ENCODE measurements at places on chromosomes 16 and 17.

DNA sequence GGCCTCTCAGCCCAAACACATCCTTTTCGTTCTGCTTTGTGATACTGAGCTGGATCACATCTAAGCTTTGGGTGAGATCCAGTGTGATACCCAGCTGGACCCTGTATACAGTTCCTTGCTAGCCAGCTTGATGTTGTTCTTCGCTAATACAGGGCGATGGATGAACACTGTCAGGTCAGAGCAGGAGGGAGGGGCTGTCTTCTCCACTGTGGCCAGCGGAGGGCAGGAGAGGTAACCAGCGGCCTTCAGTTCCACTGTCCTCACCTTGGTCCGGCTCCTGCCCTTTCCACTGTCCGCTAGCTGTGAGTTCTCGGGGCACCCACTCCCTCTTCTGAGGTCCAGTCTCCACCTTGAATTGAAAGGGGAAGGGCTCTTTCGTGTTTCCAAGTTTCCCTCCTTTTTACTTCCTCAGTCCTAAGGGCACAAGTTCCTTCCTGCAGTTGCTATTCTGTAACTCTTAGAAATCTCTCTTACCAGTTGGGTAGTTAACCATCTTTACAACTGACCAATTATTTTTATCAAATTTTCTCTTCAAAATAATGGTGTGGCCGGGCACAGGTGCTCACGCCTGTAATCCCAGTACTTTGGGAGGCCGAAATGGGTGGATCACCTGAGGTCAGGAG is 3.0 kb upstream of the ZNF213 start:
- DNase-seq = peak; percentile 68

DNA sequence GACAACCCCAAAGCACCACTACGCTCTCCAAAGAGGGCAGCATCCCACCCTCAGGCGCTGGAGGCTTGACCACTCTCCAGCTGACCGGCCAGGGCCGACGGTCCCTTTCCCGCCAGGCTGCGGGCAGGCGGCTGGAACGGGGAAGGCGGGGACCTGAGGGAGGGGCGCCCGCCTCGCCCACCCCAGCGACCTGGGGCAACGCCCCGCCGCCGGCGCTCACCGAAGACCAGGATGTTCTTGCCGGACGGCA is 431 bp downstream of the DYNC1LI2 start:
- peak; percentile 82 for DNase-seq

- no peak for DNase-seq
Measured at GRCh38 chr16:22694887-22695382, 119.0 kb upstream of the HS3ST2 start.

DNA sequence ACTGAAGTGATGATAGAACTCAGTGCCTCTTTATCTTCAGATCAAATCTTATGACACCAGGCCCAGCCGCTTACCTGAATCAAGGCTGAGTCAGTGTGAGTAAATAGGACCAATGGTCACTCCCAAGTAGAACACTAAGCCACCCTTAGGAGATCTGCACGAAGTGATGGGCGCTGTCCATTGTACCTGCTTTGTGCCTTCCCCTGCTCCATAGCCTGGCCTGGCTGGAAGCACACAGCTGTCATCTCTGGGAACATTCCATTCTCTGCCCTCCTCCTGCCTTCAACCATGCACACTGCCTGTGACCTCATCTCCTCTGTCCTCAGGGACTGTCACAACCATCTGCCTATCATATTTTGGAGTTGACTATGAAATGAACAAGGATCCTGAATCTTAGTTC is 279.5 kb upstream of the ASIC2 start:
- no peak for DNase-seq

GRCh38 chr17:21079196-21079595 is 36.4 kb upstream of the USP22 start:
- DNase-seq = no peak

GRCh38 chr17:38958326-38958725 is 8.9 kb downstream of the FBXO47 start:
- DNase-seq = no peak

DNA sequence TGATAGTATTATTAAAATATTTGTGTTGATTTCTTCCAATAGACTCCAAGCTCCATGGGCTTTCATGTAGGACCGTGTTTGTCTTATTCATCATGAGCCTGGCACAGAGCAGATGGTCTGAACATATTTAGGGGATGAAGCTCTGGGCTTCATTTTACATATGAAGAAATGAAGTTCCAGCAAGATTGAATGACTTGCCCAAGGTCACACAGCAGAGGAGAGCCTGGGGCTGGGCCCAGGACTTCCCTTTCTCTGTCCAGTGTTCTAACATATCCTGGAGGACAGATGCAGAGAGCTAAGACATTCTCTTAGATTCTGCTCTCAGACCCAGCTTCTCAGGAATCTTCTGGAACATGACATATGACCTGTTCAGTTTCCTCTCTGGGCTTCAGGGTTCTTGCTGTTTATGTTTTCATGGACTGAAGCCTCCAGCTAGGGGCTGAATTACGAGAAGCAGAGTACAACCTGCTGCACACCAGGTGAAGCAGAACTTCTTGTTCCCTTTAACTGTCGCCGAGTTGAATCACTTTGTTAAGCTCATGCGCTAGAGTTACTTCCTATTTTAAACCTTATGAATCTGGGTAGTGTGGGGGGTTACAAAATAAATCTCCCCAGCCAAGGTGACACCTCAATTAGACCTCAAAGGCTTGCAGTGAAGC is 53.6 kb downstream of the GPRC5B start:
- DNase-seq = no peak

DNA sequence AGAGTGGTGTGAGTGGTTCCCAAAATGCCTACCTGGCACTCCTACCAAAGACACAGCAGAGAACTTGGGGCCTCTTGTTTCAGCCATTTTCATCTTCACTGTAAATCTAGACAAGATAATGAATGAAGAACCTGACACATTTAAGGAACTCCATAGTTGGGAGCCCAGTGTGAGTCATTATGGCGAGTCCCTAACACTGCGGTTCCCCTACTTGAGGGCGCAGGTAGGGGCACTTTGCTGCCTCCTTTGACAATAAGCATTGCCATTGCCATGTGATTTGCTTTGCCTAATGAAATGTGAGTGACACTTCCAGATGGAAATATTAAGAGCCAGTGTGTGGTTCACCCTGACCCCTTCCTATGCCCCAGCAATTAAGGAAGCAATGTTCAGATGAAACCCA is 517.6 kb downstream of the MAF start:
- no peak for DNase-seq

GRCh38 chr17:67385122-67385988 is 8.3 kb downstream of the PITPNC1 start:
- DNase-seq = peak; percentile 78

GRCh38 chr16:81655469-81656162 is 123.5 kb upstream of the PLCG2 start:
- DNase-seq = no peak

GRCh38 chr16:82900559-82900958 is 273.8 kb downstream of the CDH13 start:
- no peak for DNase-seq

GRCh38 chr16:30740364-30741251 is 7.6 kb upstream of the PHKG2 start:
- DNase-seq = no peak

DNA sequence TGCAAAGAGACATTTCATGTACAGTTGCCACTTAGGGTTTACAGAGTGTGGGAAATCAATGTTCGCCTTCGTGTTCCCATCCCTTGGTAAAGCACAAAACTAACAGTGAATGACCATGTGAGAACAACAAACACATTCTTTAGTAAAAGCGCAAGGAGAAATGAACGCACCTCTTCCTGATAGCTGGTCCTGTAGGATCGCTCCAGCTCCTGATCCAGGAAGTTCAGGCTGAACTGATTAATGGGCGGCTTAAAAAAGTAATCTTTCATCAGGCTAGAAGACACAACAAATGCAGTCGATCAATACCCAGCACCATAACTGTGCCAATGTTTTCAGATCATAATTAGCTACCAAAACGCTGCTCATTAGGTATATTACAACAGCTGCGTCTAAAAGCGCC is 108.3 kb upstream of the CREBBP start:
- no peak for DNase-seq

GRCh38 chr17:45277216-45277849 is 15.4 kb upstream of the SPATA32 start:
- DNase-seq = peak; percentile 67

Data from SK-N-SH (cell line).